Omental fat pad (tissue), 4 donors: ENCODE measurements at places on chromosomes 12 and 14.
A peak's percentile ranks its signal among the peaks of the same experiment; 100 is the strongest.

GRCh38 chr14:88039197-88039596 lies 34.3 kb downstream of the GPR65 start:
- no peak for DNase-seq

- DNase-seq, result no peak
Measured at GRCh38 chr14:96051231-96051630, 12.1 kb downstream of the C14orf132 start.

- no peak for DNase-seq
Measured at GRCh38 chr14:39246618-39247017, 12.9 kb downstream of the MIA2 start.

DNA sequence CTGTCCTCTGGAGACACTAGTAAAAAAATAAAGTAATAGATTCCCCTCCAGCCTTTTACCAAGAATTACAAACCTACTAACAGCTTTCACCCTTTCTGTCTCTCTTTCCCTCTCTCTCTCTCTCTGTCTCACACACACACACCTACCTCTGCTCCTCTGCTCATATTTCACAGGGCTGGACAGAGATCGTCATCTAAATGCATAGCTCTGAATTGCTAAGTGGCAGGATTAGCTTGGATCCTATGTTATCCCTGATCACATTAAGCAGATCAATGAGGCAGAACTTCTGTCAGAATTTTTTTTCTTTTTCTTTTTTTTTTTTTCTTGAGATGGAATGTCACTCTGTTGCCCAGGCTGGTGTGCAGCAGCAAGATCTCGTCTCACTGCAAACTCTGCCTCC lies 22.9 kb downstream of the VCPKMT start:
- no peak for DNase-seq

DNA sequence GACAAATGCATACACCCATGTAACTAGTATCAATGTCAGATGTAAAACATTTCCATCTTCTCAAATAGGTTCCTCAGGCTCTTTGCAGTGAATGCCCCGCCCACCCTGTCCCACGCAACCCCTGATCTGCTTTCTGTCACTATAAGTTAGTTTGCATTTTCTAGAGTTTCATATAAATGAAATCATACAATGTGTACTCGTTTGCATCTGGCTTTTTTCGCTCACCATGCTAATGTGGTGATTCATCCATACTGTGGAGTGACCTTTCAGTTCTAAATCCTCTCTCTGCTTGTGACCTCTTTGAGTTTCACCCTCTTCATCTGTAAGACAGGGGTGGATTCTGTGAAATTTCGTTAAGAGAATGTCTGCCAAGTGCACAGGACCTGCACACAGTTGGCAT lies 30.6 kb upstream of the MSI1 start:
- DNase-seq, result no peak

DNA sequence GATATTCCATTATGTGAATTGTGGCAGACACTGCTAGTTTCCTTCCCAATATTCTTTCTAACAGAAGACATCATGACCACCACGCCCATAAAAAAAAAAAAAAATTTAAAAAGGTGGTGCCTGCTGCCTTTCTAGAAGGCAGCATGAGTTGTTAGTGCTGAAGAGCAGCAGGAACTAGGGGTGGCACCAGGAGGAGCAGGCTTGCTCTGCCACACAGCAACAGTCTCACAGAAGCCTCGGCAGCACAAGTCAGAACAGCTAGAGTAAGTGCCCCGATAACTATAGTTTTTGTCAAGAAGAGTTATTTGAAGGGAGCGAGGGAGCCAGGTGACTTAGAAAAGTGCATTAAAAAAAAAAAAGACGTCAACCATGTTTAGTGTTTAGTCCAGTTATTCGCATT lies 66.4 kb upstream of the TMEM263 start:
- DNase-seq, result no peak

DNA sequence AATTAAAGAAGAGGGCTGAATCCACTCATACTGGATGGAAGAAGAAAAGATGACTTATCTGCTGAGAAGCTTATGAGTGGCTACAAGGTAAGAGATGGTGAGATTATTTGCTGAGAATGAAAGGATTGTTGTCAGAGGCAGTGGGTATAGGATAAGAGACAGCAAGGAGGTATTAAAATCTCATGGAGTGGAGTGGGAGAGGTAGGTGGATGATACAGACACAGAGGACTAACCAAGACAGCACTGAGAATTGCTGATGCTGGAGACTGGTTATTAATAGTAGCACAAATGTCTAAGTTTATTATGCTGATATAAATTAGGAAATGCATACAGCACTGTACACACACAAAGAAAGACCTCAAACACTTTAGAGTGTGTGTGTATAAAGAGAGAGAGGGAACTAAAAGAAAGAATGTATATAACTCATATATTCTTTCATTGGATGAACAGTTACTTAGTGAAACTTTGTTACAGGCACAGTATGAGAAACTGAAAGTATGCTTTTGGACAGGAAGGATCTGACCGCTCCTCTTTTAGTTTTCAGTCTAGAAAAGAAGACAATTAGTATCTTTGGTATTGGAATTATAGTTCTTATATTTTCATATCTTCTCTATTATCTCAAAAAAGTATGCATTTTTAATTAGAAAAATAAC lies 543.1 kb downstream of the LRFN5 start:
- no peak for DNase-seq

DNA sequence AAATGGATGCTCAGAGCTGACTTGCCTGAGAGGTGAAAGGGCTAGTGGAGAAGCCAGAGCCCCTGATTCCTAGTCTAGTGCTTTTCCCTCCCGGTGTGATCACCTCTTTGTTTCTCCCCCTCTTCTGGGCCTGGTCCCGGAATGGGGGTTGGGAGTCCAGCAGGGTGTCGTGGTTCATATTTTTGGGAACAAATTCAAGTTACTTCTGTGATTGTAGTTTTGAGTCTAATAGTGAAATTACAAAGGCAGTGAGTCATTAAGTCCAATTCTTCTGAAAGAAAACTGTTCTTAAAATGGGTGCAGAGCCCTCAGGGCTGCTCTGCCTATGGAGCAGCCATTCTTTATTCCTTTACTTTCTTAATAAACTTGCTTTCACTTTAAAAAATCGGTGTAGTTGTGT lies 7.6 kb downstream of the SUSD6 start:
- no peak for DNase-seq

GRCh38 chr12:108734200-108734906 lies 3.0 kb upstream of the CORO1C start:
- no peak for DNase-seq

DNA sequence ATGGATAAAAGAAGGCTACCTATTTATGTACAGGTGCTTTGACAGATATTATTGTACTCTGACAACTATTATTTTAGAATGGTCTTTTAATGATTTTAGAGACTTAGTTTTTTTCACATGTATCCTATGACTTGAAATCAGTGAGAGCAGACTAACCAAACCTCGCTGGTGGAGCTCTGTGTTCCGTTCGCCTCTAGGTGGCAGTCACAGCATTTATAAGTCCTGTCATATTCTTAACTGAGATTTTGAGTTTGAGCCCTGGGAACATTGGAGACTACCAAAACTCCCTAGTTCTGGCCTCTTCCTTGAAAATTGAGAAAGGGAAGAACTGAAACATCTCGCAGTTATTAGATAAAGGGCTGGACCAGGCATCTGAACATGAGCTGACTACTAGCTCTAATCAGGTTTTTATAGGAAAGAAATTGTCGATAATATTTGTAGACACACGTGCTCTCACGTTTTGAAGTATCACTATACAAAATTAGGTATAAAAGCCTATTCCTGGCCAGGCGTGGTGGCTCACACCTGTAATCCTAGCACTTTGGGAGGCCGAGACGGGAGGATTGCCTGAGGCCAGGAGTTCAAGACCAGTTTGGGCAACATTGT lies 48.3 kb downstream of the TTLL5 start:
- DNase-seq, result peak; percentile 57

GRCh38 chr14:52070051-52070431 lies 1.2 kb upstream of the NID2 start:
- no peak for DNase-seq

GRCh38 chr14:57486767-57487379 lies 6.8 kb downstream of the CCDC198 start:
- DNase-seq, result no peak

GRCh38 chr12:26055087-26055486 lies 69.8 kb downstream of the BHLHE41 start:
- no peak for DNase-seq

DNA sequence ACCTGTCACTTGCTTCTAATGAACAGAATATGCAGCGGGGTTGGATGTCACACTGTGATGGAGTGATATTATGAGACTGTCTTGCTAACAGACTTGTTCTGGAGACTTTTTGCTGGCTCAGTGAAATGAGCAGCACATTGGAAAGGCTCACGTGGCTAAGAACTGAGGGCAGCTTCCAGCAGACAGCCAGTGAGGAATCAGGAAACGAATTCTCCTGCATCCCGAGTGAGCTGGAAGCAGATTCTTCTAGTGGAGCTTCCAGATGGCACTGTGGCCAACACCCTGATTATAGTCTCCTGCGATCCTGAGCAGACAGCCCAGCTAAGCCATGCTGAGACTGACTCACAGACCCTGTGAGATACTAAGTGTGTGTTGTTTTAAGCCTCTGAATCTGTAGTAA lies 16.1 kb upstream of the TSPAN9 start:
- DNase-seq, result no peak

- DNase-seq, result no peak
Measured at GRCh38 chr14:99333841-99334635, 62.0 kb upstream of the BCL11B start.

GRCh38 chr12:6112004-6112403 lies 12.5 kb downstream of the VWF start:
- no peak for DNase-seq

DNA sequence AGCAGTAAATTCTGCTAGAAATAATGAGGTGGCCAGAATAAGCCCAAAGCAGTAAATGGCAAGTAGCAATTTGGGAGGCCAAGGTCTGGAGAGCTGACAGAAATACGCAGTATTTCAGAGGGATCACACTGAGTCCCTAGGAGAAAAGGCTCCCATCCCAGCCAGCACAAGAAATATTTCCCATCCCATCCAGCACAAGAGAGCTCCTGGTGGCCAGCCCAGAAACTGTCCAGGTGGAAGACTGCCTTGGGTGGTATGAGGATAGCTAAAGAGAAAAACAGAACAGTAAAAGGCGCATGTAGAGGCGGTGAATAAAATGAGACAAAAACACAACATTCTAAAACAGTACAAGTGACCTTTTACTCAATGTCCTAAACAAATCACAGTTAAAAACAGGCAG lies 120.7 kb downstream of the HECTD4 start:
- DNase-seq, result no peak

GRCh38 chr12:127162902-127163301 lies 1104.1 kb upstream of the TMEM132C start:
- DNase-seq, result no peak

DNA sequence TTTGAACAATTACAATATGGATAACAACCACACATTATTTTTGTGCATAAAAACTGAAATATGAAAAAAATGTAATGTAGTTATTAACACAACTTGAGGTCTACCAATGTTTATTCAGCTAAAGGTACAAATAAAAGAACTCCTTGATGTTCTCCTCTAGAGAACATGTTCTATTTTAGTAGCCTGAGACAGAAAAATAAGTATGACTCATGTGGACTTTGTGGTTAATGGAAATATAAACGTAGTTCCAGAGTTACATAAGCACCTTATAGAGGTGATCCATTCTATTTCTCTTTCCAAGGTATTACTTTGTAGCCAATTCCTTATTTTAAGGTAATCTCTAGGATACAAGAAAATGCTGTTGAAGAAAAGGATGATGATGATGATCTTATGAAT lies 25.7 kb downstream of the ALKBH1 start:
- DNase-seq, result no peak

DNA sequence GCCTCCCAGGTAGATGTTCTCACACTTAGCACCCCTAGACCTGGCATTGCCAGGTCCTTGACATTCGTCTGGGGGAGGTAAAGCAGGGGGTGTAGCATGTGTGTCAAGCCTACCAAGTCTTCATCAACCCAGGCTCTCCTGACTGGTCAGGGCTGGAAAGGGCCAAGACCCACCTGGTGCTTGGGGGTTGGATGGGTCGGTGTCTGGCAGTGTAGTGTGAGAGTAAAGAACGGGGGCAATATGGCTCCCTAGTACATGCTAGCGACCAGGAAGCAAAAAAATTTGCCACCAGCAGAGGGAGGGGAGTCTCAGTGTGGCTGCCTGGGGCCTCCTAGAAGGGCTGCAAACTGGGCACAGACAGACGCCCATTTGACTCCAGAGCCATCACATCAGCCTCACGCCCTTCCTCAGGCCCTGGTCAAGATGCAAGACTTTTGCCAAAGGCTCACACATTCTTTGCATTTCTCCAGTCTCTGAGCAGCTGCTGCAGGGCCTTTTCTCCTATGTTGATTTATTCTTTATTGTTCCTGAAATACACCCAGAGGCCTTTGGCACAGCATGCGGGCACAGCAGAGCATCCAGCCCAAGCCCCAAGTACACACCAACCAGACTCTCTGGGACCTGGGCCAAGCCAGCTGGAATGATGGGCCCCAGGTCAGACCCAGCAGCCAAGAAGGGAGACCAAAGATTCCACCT lies 38.3 kb upstream of the PNMA1 start:
- no peak for DNase-seq

GRCh38 chr14:30638926-30639325 lies 16.8 kb downstream of the SCFD1 start:
- no peak for DNase-seq

DNA sequence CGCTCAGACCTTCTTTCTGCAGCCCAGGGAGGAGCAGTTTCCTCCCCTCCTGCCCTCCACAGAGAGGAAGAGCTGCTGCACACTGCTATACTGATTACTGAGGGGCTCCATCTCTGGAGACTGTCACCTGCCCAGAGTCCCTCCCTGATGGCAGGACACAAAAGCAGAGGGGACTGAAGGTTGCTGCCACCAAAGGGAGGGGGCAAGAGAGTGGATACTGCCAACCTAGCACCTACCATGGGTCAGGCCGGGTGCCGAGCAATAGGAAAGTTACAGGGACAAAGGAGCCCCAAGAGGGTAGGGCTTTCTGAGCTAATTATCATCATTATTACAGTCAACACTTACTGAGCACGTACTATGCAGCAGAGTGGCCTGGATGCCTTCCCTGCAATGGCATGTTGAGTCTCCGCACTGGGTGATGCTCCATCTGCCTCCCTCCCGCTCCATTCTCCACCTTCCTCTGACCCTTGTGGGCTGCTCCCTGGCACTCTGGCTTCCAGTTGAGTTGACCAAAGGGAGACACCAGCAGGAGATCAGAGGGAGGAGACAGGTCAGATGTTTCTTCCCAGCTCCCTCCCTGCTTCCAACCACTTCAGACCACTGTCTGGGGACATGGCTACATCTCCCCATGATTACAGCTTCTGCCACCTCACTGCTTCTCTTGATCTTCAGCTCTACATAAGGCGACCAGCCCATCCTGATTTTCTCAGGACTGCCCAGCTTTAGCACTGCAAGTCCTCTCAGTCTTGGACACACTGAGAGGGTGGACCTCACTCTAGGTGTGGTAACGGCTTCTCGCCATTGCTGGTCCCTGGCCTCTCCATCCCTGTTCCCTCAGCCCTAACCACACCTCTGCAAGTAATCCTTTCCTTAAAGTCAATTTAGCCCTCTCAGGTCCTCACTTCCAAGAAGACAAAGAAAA lies 2.6 kb upstream of the KRT79 start:
- DNase-seq, result no peak

GRCh38 chr12:85688837-85689236 lies 147.4 kb downstream of the RASSF9 start:
- DNase-seq, result no peak
